ENCODE measurements at places on chromosomes 4 and X.

DNA sequence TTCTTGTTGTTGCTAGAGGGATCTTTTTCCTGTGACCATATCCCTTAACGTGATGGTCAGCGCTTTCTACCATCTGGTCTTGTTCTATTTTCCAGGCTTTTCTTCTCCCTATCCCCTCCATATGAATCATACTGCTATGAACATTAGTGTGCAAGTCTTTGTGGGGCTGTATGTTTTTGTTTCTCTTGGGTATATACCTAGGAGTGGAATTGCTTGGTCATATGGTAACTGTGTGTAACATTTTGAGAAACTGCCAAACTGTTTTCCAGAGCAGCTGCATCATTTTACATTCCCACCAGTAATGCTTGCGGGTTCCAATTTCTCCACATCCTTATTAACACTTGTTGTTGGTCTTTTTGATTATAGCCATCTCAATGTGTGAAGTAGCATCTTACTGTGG lies 121.4 kb downstream of the SPRY1 start:
- no peak for DNase-seq

DNA sequence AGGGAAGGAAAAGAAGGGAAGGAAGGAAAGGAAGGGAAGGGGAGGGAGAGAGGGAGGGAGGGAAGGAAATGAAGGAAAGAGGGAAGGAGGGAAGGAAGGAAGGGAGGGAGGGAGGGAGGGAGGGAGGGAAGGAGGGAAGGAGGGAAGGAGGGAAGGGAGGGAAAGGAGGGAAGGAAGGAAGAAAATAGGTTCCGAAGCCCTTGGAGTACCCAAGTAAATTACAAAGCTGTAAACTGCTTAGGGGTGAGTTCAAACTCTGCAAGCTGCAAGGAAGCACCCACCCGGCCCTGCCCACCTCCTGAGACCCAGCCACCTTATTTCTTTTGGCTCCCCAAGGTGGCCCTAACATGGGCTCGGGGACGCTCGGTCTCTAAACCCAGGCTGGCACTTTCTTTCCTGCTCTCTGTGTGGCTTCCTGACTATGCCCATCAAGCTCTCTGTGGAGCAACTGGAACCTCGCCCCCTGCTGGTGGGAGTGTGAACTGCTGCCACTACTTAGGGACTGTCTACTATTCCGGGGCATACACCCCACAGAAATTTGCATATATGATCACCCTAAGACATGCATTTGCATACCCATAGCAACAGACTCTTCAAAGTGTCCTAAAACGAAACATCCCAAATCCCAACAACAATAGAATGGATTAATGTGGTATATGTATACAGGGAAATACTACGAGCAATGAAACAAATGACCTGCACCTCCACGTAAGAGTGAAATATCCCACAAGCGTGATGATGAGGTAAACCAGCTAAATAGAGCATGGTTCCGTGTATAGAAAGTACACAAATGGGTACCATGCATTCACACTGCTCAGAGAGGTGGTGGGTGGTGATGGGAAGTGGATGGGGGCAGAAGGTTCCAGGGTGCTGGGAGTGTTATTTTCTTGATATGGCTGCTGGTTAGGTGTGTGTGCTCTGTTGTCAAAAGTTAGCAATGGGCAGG lies 151.7 kb upstream of the TBL1X start:
- DNase-seq = no peak

DNA sequence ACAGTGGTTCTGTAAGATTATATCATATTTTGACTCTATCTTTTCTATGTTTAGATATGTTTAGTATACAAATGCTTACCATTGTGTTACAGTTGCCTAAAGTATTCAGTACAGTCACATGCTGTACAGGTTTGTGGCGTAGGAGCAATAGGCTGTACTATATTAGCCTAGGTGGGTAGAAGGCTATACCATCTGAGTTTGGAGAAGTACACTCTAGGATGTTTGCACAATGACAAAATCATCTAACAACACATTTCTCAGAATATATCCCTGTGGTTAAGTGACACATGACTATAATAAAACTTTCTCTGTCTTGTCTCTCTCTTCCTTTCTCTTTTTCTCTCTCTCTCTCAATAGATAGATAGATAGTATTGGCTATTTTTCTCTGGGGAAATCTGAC lies 1053.1 kb downstream of the STIM2 start:
- DNase-seq = no peak

DNA sequence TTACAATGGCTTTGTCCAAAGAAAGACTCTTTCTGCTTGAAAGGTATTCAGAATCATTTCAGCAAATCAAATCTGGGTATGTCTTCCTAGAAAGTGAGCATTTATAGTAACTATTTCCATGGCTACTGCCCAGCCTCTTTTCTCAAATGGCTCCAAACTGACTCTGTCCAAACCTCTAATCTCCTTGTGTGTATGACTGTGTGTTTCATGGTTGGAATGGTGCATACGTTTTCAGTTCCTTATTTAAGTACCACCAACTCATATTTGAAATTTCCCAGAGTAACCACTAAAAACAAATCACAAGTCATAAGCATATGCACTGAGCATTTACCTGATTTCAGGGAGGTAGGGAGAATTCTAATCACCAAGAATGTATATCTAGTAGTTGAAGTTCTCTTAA lies 106.0 kb downstream of the TMEM144 start:
- DNase-seq = no peak

DNA sequence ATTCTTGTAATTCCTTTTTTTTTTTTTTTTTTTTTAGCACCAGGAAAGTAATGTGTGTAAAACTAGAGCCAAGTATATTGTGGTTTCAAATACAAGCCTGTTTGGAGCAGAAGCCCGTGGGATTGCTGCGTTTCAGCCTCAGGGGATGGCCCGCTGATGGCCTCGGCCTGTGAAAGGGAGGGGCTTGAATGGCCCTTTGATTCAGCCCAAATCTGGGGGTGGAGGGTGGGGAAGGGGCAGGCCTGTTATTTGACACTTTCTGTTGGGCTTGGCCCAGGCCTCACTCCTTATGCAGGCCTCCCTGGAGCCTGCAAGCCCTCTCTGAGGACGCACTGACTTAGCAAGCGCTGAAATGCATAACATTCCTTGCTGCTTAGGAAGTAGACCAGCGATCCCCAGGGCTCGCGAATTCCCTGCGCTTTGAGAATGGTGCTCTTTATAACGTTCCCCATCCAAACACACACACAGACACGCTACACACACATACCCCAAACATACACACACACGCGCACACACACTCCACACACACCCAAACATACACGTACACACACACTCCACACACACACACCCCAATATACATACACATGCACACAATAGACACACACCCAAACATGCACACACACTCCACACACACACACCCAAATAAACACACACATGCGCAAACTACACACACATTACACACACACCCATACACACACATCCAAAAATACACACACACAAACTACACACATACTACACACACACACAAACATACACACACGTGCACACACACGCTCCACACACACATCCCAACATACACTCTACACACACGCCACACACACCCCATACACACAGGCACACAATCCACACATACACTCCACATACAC lies 29.6 kb downstream of the TLR10 start:
- DNase-seq = no peak

DNA sequence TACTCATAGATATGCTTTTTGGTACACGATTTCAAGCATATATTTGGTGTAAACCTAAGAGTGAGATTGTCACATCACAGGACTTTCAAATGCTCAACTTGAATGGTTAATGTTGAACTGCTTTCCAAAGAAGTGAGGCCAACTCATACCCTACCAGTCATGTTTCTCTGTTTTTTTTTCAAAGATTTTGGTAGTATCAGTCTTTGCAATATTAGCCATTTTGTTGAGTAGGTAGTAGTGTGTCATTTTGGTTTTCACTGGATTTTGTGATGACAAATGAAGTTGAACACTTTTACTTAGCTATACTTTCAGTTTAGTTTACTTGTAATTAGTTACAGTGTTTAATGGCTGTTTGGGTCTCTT lies 12.5 kb upstream of the HS3ST1 start:
- DNase-seq = no peak

DNA sequence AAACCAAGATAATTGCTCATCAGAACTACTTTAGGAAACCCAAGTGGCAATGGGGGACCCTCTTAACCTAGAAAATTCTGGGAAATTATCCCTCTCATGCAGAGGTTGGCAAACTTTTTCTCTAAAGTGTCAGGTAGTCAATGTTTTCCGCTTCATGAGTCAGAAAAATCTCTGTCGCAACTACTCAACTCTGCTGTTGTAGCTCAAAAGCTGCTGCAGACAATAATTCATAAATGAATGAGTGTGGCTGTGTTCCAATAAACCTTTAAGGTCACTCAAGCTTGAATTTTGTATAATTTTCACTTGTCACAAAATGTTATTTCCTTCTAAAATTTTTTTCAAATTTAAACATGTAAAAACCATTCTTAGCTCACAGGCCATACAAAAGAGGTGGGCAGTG lies 193.4 kb upstream of the MID1 start:
- DNase-seq = no peak

GRCh38 chrX:78527263-78527662 lies 131.9 kb downstream of the RTL3 start:
- DNase-seq = no peak

DNA sequence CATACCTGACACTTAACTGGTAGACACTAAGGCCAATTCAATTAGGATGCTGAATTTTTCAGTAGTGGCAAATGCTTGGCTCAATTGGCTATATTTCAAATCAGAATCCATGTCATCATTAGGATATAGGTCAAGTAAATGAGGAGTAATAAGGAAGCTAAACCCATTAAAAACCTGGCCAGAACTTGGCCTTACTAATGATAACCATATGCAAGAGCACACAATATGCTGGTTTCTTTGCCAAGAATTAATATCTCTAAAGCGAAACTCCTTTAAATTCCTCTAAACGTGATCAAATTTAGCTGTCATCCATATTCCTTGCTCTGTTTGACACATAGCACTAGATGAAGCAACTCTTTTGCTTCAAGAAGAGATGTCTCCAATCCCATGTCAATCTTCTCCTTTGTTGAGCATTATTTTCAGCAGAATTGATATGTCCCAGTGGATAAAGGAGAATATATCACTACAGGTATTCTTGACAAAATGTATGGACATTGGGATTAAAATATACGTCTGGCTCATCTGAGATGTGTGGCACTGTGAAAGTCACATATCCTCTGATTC lies 206.1 kb upstream of the ANKRD50 start:
- DNase-seq = no peak

DNA sequence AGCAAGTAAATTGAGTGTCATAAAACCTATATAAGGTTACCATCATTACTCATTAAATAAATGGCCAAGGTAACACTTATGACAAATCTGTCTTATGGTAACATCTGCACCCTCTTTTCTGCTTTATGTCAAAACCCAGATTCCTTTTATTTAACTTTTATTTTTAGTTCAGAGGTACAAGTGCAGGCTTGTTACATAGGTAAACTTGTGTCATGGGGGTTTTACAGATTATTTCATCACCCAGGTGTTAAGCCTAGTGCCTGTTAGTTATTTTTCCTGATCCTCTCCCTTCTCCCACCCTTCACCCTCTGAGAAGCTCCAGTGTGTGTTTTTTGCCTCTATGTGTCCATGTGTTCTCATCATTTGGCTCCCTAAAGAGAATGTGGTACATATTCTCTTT lies 930.7 kb downstream of the CCSER1 start:
- DNase-seq = no peak

DNA sequence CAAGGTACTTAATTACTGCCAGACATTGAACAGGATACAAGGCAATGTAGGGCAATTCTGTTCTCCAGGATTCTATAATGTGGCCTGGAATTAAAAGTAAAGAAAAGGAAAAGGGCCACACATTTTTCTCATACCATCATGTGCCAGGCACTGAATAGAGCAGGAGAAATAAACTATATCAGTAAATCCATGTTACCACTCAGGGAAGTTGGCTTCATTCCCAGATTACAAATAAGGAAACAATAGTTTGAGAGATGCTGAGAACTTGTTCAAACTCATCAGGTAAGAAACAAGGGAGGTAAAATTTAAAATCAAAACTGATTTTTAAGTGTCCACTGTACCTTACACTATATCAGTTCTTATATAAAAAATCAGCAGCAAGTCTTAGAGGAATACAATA lies 645.0 kb upstream of the ATOH1 start:
- no peak for DNase-seq

DNA sequence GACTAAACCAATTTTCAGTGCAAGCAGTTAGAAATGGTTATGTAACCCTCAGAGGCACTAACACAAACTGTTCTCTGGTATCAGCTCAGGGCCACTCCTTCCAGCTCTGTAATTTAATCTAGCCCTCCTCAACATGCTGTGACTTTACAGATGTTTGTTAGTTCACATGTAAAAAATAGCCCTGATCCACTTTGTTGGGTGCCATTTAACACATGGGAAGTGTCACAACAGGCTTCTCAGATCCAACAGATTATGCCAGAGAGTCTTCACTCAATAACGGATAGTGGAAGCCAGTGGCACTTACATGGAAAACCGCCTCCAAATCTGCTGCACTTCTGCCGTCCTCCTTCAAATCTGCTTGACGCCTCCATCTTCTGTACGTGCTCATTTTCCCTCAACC lies 51.6 kb downstream of the ATP8A1 start:
- DNase-seq = no peak

GRCh38 chr4:147853706-147854105 lies 121.8 kb downstream of the ARHGAP10 start:
- DNase-seq = no peak

GRCh38 chrX:133847340-133847994 lies 137.9 kb downstream of the GPC3 start:
- DNase-seq = no peak

- DNase-seq = no peak
Observed at GRCh38 chr4:67460574-67460973, 84.7 kb downstream of the CENPC start.

DNA sequence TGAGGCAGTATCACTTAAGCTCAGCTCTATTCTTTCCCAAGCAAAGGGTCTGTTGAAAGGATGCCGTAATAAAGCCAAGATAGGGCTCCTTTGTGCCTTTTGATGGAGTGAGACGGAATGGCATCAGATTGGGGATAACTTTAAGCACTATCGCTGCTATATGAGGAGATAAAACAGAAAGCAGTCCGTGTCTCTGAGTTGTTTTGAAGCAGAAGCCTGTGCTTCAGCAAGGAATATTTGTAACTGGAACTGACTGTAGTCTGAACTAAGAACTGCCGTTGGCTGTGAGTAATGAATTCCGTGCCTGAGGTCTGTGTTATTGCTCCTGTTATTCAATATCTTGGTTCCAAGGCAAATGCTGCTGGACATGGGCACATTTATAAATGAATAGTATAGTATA lies 297.4 kb downstream of the ANKRD50 start:
- DNase-seq = no peak

- DNase-seq = no peak
Observed at GRCh38 chrX:40041915-40042314, 55.8 kb downstream of the BCOR start.

All from KG1 (cell line).